Activated CD4-positive, alpha-beta T cell treated with anti-CD3 and anti-CD28 coated beads, Interleukin-10, Interleukin-2, amounts not matched to agents 100 ng/mL and 50 ng/mL, durations not matched to agents 16 hours and 8 hours (primary cell): ENCODE measurements at places on chromosomes 12 and 14.

DNA sequence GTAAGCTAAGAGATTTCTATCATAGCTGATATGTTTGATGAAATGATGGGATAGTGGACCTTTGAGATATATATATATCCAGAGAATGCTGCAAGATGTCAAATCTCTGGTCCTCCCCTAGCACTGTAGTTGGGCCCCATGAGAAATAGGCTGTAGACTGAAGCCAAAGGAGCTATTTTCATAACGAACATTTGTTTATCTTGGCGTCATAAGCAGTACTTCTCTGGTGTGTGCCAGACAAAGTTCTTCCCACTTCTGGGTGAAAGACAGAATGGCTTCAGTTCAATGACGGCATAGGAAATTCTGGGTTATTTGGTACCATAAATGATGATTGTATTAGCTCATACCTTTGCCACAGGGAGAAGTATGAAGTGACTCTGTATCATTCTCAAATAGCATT is 534.3 kb downstream of the SOX5 start:
- DNase-seq: no peak

DNA sequence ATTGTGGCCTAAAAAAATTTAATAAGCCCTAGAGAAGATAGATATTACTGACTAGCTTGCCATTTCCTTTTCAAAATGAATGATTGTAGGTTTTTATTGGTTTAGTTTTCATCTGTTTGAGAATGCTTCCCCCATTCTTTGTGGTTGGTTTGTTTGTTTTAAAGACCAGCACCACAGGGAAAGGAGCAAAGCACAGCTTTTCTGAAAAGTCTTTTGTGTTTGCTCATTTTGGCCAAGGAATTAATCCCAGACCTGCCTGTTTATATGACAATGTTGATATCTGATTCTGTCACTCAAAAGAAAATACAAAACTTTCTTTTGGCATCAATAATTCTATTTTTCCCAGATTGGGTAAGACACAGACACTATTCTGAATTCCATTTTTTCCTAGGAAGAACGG is 312.5 kb upstream of the FLRT2 start:
- no peak for DNase-seq

DNA sequence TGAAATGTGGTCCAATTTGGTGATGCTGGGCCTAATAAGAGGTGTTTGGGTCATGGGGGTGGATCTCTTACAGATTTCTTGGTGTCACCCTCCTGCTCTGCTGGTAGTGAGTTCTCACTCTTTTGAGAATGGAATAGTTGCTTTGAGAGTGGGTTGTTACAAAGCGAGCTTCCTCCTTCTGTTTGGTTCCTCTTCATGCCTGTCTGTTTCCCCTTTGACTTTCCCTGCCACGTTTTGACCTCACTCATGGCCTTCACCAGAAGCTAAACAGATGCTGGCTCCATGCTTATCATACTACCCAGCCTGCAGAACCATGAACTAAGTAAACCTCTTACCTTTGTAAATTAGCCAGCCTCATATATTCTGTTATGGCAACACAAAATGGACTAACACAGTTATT is 57.7 kb upstream of the LDHB start:
- DNase-seq: no peak

DNA sequence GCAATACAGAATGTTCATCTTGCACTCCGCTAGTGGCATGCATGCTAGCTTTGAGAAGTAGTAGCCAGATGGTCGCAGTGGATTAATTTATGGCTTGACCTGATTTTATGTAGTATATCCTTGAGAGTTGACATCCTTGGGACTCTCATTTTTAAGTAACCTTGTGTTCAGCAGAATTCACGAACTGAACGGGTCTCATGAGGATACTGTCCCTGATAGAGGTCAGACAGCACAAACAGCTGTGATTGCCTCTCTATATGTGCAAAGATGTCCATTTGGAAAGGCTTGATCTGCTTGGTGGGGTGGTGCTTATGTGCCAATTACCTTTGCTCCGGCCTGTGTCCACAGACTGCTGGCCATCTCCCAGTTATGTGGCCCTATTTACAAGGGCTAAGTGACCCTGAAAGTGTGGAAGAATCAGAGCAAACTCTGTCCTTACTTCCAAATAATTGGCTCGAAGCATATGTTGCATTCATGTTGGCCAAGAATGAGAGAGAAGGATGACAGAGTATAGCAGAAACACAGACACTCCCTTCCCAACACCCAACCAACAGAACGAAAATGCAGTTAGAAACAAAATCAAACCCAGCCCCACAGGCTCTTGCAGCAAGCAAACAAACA is 167.1 kb downstream of the CRADD start:
- DNase-seq: no peak

- DNase-seq: no peak
These were observed 115.4 kb downstream of the MON2 start for GRCh38 chr12:62582065-62582366.

GRCh38 chr12:50049254-50050118 is 7.9 kb upstream of the ASIC1 start:
- DNase-seq: no peak

GRCh38 chr14:53501361-53502211 is 348.5 kb upstream of the DDHD1 start:
- DNase-seq: no peak

DNA sequence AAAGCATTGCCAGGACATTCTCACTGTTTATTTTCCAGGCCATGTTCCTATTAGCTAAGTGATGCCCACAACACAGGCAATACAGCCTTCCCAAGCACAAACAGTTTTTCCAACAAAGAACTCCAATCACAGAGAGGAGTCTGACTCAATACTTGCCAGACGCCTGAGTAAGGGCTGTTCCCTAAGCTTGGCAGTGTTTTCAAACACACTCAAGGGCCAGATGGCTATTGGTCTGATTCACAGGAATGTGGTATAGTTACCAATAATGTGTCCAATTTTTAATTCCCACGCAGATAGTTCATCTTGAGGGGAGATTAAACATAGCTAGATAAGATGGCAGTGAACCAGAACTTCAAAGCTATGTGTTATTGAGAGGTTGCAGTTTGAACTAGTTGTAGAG is 381.0 kb downstream of the SNAPC1 start:
- DNase-seq: no peak
